Hematopoietic multipotent progenitor cell (in vitro differentiated cells): ENCODE measurements at places on chromosomes 3 and 15. TPM values are rescaled to one million over a fixed set of nuclear protein-coding genes. Genes with fewer than 3 reads are reported as not detected.

LIPC gene
- total RNA-seq, result 0.27 TPM

ZNF502 gene
- total RNA-seq, result 1.3 TPM

NAALADL2 gene
- 4.6 TPM for total RNA-seq

SLC12A1 gene
- total RNA-seq, result not detected

GCSAM gene
- 1.3 TPM for total RNA-seq

NPAP1 gene
- total RNA-seq, result under 0.01 TPM

CFAP91 gene
- 0.54 TPM for total RNA-seq

BCL2A1 gene
- 9.7 TPM for total RNA-seq

GPR27 gene
- total RNA-seq, result 15.3 TPM

CAPN3 gene
- total RNA-seq, result 3.0 TPM

TMEM43 gene
- total RNA-seq, result 189 TPM

EPHB3 gene
- 0.54 TPM for total RNA-seq

HRH1 gene
- under 0.01 TPM for total RNA-seq

SH3GL3 gene
- 0.27 TPM for total RNA-seq

SSUH2 gene
- total RNA-seq, result under 0.01 TPM

CSTA gene
- total RNA-seq, result 0.27 TPM

TAGLN3 gene
- not detected for total RNA-seq

SLC27A2 gene
- 49.8 TPM for total RNA-seq

SLC4A7 gene
- 9.7 TPM for total RNA-seq

ZNF385D gene
- 22.4 TPM for total RNA-seq

TMEM266 gene
- not detected for total RNA-seq

LCMT2 gene
- 5.7 TPM for total RNA-seq

TRIM42 gene
- total RNA-seq, result not detected

MED12L gene
- 47.9 TPM for total RNA-seq

PTPRG gene
- total RNA-seq, result under 0.01 TPM

LSAMP gene
- 0.27 TPM for total RNA-seq

PCSK6 gene
- total RNA-seq, result 0.54 TPM

TRPC1 gene
- total RNA-seq, result 5.7 TPM

NMB gene
- 2.4 TPM for total RNA-seq

KATNBL1 gene
- 14.3 TPM for total RNA-seq

NMNAT3 gene
- 28.8 TPM for total RNA-seq

GOLGA6A gene
- total RNA-seq, result under 0.01 TPM

CDHR4 gene
- total RNA-seq, result 0.27 TPM

RGMA gene
- 1.1 TPM for total RNA-seq

ARNT2 gene
- 0.54 TPM for total RNA-seq

PCCB gene
- total RNA-seq, result 63.0 TPM

LRTM1 gene
- total RNA-seq, result not detected

GOLGA6L7 gene
- not detected for total RNA-seq

TLR9 gene
- total RNA-seq, result under 0.01 TPM

PRICKLE2 gene
- total RNA-seq, result under 0.01 TPM

ANKUB1 gene
- total RNA-seq, result not detected

TRH gene
- 6.5 TPM for total RNA-seq

ZMAT3 gene
- 0.81 TPM for total RNA-seq
